ENCODE measurements at places on chromosomes 7 and 10.

DNA sequence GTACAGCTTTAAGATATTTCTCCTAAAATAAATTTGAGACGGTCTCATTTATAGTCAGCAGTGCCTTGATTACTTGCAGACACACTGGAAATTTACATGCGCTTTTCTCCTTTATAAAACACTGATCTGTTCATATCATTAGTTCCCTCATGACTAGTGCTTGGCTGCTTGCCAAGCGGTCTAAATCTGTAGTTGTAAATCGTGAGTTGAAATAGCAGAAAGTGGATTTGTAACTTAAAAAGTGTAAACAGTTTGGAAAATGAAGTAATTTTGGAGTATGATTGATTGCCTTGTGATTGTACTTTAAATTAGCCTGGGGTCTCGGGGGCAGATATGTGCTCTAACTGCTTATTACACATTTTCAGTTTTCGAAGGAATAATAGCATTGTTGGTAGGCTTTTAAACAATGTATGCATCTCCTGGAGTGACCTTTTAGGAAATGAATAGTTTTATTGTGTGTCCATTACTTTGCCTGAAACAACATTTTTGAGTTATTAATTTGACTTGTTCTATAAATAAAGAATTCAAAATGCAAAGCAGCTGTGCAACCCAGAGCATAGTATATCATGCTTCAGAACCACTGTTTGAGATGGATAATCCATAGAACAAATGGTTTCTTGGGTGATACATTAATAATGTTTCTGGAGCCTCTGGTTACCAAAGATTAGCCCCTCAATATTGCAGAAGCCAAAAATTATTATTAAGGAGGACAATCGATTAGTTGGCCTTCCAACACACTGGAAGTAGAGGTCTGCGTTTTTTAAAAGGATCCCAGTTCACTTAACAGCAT lies 73.3 kb downstream of the ARID5B start:
- no peak for DNase-seq

GRCh38 chr10:22670788-22671187 lies 43.6 kb downstream of the PIP4K2A start:
- no peak for DNase-seq

DNA sequence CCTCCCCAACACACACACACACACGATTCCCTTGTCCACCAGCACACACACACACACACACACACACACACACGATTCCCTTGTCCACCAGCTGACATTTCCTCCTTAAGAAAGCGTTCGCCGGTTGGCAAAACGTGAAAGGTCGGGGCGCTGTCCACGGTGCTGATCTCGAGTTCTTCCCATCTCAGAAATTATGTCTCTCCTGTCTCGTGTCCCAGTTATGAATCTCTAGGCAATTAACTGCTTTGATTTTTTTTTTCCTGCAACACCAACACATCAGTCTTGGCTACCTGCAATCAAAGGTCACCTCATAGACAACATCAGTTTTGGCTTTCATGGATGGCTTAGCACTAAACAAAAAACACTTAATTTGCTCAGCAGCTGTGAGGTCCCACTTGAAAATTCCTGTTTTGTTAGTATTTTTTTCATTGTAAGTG lies 1.9 kb downstream of the INA start:
- DNase-seq: peak; percentile 88

GRCh38 chr10:86803156-86803555 lies 46.7 kb downstream of the BMPR1A start:
- DNase-seq: no peak

DNA sequence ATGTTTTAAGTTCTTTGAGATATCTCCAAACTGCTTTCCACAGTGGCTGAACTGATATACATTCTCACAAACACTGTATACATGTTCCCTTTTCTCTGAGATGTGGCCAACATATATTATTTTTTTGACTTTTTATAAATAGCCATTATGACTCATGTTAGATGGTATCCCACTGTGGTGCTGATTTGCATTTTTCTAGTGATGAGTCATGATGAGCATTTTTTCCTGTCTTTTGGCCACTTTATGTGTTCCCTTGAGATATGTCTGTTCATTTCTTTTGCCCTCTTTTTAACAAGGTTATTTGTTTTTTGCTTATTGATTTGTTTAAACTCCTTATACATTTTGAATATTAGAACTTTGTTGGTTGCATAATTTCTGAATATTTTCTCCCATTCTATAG lies 1055.1 kb downstream of the NXPH1 start:
- no peak for DNase-seq

DNA sequence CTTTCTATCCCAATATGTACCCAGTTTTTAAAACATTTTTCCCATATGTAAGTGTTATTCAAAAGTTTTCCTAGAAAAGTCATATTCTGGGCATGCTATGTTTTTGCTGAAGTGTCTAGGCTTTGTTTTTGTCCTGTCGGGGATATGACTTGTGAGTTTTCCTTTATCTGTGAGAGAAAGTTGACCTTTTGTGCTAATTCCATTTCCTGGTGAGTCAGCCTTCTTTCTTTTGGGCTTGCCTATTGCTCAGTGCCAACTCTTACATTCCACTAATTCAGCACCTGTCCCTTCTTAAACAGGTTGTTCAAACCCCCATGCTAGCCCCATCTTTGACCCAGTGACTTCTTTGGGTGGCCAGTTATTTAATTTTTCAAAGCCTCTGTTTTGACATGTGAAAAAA lies 146.2 kb downstream of the AHR start:
- DNase-seq: no peak

DNA sequence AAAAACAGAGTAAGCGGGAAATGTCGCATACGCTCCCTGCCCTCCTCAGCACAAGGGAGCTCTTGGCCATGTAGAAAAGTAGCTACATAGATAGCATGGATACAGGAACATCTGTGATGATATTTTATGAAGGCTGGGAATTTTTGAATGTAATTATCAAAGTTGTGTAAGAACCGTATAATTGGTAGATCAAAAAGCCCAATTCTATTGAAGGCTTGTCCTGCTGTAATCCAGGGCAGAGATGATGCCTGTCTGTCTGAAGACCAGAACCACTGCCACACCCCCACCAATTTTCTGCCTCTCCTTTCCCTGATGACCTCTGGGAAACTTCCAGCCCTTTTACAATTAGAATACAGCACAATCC lies 51.4 kb downstream of the ZRANB1 start:
- no peak for DNase-seq

DNA sequence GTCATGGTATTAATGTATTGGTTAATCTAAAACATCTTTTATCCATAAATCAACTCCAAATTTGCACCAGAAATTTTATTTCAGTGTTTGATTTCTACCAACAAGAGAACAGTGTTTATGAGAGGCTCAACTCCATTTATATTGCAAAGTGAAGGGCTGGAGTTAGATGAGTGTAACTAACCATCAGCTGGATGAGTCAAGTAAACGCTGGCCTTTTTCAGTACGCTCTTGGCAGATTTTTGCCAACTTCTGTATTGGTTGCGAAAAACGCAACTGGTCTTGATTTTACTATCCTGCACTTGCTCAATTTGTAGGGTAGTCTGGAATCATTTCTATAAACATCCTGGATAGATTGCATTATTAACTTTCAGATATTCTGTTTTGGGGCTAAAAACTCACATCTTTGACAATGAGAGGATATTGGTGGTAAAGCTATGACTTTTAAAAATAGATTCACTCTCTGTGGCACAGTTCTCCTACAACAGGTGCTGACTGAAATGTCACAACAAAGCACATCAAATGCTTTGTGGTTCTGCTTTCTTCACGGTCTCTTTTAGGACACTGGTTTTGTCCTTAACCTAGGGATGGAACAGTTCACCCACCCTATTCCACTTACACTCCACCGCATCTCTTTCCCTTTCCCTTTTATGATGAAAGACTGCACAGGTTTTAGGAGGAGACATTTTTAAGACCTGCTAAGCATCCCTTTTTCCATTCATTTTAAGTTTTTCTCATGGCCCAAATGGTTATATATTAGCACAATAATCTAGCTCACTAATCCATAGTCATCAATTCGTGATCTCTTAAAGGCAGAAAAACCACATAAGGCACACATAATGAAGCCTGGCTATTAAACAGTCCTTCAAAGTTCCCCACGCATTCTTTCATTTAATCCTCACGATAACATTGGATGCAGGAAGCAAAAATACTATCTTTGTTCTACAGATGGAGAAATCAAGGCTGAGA lies 12.8 kb downstream of the CACNA2D1 start:
- no peak for DNase-seq

GRCh38 chr10:78997635-78998618 lies 70.8 kb upstream of the ZMIZ1 start:
- no peak for DNase-seq

DNA sequence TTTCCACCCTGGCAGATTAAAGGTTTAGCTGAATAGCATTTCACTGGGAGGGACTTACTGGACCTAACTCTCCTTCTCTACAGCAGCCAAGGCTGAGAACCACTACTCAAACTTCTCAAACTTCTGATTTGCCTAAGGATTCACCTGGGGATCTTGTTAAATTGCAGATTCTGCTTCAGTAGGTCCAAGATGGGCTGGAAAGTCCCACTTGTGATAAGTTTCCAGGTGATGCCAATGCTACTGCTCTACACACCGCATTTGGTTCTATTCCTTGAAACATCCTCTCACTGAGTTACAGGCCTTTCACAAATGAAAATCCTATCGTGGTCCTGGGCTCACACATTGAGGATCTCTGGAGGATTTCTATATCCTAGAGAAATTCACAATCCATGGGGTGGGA lies 147.9 kb downstream of the CHCHD3 start:
- no peak for DNase-seq

GRCh38 chr7:50400114-50400513 lies 50.0 kb downstream of the FIGNL1 start:
- no peak for DNase-seq

DNA sequence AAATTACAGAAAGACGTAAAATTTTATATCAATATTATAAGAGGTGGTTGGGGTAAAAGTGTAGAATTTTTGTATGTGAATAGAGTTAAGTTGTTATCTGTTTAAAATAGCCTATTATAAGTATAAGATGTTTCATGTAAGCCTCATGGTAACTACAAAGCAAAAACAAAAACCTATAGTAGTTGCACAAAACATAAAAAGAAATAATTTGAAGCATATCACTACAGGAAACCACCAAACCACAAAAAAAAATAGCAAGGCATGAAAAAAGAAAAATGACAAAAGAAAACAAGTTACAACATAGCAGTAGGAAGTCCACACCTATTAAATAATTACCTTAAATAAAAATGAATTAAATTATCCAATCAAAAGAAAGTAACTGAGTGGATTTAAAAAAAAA lies 12.4 kb upstream of the GSTK1 start:
- no peak for DNase-seq

DNA sequence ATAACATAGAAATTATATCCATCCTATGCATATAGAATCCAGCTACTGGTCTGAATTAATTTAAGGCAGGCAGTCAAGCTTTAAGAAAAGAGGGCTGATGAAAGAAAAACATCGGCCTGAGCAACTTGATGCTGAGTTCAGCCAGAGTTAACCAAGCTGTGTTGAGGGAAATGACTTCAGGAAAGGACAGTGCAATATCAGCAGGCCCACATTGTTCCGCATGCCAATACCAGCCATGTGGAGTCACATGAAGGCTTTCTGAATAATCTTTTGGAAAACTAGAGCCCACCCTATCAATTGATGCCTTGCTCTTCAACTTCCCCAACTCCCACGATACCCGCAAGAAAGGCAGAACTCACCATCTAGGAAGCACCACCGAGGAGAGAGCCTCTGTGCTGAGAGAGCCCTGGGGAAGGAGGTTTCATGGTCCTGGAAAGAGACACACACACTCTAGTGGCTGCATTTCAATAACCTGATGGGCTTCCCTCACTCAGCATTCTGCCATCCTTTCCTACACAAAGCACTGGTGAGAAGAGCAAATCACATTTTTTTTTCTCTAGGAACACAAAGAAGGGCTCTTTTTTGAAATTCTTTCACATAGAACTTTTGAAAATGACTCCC lies 125.8 kb upstream of the PTN start:
- DNase-seq: no peak

DNA sequence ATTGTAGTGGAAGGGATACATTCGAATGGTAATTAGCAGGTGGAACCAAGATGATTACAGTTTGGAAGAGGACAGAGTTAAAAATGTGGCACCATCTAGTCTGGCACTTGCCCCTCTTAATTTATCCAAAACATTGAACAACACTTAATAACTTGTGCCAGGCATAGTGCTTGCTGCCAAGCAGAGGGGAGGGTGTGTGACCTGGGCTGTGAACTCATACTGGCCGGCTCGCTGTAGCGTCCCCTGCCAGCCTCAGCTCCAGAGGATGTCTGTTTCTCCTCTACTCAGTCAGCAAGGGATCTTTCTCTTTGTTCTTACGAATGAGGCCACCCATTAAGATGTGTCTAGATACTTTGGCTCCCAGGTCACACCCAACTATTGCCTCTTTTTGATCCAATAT lies 179.4 kb upstream of the INHBA start:
- DNase-seq: no peak

DNA sequence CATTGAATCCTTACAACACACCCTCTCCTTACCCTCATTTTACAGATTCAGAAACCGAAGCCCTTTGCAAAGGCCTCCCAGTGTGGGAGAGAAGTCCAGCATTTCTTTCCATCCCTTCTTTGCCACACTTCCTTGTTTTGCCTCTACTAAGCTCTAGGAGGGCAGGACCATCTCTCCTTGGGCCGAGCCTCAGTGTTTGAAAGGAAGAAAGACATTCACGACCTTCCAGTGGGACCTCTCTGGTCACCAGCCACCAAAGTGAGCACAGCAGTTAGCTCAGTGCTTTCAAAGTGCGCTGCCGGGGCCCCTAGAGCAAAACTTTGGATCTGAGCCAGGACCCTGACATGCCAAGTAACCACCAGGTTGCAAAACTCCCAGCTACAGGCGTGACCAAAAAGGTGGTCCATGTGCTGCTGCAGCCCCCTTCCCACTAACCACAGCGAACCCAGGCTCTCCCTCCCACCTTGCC lies 12.4 kb downstream of the CTBP2 start:
- DNase-seq: no peak

GRCh38 chr10:86706977-86707376 lies 38.7 kb downstream of the LDB3 start:
- no peak for DNase-seq

DNA sequence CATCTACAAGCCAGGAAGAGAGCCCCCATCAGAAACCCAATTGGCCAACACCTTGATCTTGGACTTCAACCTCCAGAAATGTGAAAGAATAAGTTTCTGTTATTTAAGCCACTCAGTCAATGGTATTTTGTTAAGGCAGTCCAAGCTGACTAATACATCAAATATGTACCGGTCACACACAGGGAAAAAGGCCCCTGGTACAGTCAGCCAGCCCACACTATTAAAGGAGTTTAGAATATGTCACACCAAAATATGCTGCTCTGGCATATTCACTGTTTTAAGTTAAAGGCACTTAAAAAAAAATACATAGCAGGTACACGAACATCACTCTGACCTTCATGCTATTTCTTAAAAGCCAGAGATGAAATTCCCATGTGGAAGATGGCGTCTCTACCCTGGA lies 15.2 kb upstream of the CDCA7L start:
- no peak for DNase-seq

DNA sequence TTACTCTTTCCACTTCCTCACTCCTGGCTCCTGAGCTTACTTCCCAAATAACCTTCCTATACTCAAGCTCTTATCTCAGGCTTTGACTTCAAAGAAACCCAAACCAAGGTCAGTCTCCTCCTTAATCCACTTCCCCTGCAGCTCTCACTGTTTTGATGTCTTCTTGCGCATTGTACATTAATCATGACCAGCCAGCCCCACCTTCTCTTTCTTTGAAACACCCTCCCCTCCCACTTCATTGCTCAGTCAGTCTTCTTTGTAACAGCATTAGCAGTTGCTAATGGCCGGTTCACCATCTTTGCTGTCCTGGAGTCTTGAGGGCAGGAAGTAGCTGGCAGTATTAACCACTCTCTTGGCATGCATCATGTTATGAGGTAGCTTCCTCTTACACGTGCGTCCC lies 57.9 kb upstream of the CHCHD3 start:
- no peak for DNase-seq

GRCh38 chr7:31488562-31489203 lies 25.2 kb upstream of the ITPRID1 start:
- peak; percentile 93 for DNase-seq
